HL-60 (cell line): ENCODE measurements at places on chromosomes 16 and 17.

GRCh38 chr17:6075050-6075449 lies 4.9 kb downstream of the WSCD1 start:
- no peak for DNase-seq

DNA sequence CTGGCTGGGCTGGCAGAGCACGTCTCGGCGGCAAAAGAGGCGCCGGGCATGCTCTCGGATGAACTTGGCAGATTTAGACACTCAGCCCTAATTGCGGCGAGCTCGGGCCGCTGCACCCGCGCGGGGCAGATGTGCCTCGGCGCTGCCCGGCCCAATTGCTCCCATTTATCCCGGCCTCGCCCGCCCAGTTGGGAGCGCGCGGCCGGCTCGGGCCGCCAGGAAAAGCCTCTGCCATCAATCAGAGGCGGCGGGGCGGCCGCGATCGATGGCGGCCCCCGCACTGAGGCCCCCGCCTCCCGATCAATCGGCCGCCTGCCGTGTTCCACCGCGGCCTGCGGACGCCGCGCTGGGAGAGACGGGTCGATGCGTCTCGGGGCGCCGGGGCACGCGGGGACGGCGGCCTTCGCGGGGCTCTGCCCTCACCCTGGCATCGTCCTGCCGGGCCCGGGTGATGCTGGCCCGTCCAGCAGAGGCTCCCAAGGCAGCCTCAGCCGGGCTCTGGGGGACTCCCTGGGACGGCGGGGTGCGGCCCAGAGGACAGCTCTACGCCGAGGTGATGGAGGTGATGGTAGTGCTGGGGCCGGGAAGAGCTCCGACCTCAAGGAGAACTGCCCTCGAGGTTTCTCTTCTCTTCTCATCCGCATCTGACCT lies 200.9 kb upstream of the N4BP1 start:
- no peak for DNase-seq

GRCh38 chr17:7204336-7204735 lies 15.3 kb downstream of the DLG4 start:
- DNase-seq, result no peak

DNA sequence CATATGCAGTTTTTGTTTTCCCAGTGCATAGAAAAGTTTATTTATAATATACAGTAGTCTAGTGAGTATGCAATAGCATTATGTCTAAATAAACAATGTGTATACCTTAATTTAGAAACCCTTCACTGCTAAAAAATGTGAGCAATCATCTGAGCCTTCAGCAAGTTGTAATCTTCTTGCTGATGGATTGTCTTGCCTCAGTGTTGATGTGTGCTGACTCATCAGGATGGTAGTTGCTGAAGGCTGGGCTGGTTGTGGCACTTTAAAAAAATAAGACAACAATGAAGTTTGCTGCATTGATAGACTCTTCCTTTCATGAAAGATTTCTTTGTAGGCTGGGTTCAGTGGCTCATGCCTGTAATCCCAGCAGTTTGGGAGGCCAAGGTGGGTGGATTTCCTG lies 13.9 kb upstream of the CAPNS2 start:
- DNase-seq, result no peak

- DNase-seq, result no peak
Measured at GRCh38 chr16:53495325-53495724, 7.7 kb downstream of the AKTIP start.

- peak; percentile 95 for DNase-seq
Measured at GRCh38 chr16:68782198-68783174, 45.4 kb downstream of the CDH1 start.

GRCh38 chr16:58306327-58306726 lies 11.5 kb upstream of the PRSS54 start:
- DNase-seq, result peak; percentile 24

GRCh38 chr17:64617125-64617780 lies 44.9 kb downstream of the SMURF2 start:
- DNase-seq, result no peak

GRCh38 chr16:88507231-88507743 lies 54.2 kb downstream of the ZFPM1 start:
- DNase-seq, result no peak

- no peak for DNase-seq
Measured at GRCh38 chr16:54870151-54870550, 60.5 kb upstream of the IRX5 start.

GRCh38 chr16:20385844-20386832 lies 18.4 kb downstream of the PDILT start:
- peak; percentile 45 for DNase-seq

DNA sequence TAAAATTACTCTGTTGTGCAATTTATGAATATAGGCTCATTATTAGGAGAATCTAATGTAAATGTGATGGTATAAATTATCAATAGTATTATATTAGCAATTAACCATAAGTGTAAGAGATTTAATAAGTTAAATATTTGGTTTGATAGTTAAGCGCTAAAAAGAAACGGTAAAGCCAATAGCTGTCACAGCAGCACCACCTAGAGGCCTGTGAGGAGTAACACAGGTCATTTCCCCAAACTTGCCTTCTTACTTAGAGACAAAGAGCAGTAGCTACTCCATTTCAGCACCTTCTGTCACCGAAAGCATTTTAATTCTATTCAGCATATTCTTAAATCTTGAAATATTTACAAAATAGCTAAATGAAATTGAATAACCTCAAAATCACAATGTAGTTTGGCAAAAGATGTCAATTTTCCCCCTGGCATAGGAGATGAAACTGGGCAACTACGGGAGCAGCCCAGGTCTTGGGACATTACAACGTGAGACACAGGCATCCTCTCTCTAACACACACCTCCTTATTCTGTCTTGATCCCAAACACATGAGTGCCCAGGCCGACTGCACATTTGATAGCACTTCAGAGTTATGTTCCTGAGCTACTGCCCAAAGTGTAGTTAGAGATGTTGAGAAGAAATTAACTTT lies 14.3 kb upstream of the DYNLRB2 start:
- peak; percentile 37 for DNase-seq

GRCh38 chr16:68357521-68357922 lies 46.7 kb downstream of the PRMT7 start:
- no peak for DNase-seq

GRCh38 chr16:1916640-1916990 lies 1.6 kb downstream of the HS3ST6 start:
- DNase-seq, result no peak

DNA sequence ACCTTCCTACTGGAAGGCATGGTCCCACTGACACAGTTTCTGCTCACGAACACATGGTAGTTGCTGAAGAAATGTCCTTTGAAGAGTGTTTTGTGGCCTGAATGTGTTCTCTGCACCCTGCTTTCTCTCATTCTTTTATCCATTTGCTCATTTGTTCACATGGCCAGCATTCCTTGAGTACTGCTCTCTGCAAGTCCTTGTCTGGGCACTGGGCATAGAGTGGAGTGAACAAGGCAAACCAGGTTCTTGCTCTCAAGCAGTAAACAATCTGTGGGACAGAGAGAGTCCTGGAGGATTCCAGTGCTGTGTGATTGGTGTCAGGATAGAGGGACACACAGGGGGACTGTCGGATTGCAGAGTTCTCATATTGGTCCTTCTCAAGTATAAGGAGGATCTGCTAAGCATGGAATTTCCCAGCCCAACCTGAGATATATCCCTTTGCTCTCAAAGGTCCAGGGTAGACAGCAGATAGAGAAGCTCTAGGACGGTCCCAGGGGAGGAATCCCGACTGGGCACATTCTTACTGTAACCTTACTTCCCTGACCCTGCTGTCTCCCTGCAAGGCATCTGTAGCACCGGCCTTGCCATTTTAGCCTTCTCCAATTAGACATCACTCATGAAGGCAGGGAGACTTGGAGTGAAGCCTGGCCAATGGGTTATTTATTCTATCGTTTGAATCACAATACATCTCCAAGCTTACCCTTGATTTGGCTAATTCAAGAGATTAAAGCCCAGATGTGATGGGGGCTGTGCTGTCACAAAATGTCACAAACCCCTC lies 32.3 kb downstream of the ARL4D start:
- no peak for DNase-seq

- peak; percentile 76 for DNase-seq
Measured at GRCh38 chr16:75065149-75065505, 51.5 kb downstream of the LDHD start.

DNA sequence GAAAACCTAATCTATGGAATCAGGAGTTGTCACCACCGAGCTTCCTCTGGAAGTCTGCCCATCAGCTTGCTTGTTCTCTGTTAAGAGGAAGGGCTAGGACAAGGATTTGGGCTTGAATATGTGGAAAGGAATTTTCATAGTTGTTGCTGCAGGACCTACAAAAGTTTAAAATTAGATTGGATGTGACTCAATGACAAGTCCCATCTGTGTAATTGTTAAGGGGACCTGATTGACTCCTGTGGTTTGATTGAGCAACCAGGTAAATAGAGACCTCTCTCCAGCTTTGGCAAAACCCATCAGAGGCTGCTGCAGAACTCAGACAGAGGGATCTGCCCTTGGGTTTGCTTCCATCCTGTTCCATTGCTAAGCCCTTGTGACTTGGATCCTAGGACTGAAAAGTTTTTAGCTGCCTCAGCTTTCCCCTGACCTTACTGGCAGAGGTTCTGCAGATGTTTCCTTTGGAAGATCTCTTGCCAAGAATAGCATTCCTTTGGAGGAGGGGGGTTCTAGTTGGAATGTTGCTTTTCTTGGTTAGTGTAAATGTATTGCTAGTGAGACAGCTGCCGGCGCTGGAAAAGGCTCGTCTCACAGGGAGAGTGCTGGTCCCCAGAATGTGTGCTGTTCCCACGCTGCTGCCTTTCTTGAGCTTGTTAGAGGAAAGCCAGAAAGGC lies 50.0 kb downstream of the SF3B3 start:
- no peak for DNase-seq

- no peak for DNase-seq
Measured at GRCh38 chr16:78072275-78072674, 27.2 kb upstream of the WWOX start.

DNA sequence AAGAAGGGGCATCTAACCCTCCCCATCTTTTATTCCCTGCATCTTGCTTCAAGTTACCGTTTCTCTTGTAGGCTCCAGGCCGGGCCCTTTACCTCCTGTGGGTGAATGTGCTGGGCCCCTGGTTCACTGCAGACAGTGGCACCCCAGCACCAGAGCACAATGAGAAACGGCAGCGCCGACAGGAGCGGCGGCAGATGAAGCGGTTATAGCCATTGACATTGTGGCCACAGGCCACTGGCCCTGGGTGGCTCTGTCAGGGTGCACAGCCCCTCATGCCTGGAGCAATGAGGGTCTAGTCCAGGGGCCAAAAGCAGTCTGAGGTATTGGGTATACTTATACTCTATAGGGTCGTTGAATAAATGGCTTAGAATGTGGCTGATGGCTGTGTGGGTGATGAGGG lies 2.0 kb downstream of the TMEM208 start:
- no peak for DNase-seq

GRCh38 chr16:6726621-6727020 lies 606.0 kb upstream of the RBFOX1 start:
- DNase-seq, result no peak

DNA sequence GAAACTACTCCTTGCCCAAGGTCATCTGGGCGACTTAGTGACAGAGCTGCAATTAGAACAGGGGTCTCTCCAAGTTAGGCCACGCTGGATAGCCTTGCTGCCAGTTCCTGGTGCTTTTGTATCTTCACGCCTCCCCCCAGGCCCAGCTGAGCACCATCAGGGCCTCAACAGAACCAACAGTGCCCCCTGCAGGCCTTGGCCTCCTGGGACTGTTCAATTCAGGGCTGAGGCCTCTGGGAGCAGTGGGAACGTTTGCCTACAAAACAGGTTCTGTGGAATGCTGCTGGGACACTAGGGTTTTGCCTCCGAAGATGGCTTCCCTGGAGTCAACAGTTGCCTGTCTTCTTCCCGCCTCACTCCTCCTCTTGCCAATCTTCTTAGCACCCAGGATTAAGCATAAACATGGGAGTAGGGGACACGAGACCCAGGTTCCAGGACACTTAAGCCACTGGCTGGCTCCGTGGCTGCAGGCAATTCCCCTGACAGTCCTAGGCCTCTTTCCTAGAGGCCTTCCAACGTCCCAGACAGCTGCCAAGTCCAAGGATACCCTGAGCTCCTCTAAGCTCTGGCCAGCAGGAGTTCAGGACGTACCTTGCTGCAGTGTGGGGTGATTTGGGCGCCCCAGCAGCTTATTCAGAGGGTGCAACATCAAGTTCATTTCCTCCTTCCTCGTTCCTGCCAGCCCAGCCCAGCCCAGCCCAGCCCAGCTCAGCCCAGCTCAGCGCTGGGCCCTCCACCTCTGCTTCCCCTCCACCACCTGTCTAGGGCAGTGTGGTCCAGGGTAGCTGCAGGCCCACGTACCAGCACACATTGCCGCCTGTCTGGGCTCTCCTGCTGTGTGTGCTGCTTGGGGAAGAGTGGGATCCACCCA lies 246.6 kb upstream of the RPL38 start:
- DNase-seq, result no peak

- peak; percentile 41 for DNase-seq
Measured at GRCh38 chr16:55701442-55702319, 45.9 kb downstream of the SLC6A2 start.

- no peak for DNase-seq
Measured at GRCh38 chr16:85029408-85029784, 1.8 kb downstream of the KIAA0513 start.

DNA sequence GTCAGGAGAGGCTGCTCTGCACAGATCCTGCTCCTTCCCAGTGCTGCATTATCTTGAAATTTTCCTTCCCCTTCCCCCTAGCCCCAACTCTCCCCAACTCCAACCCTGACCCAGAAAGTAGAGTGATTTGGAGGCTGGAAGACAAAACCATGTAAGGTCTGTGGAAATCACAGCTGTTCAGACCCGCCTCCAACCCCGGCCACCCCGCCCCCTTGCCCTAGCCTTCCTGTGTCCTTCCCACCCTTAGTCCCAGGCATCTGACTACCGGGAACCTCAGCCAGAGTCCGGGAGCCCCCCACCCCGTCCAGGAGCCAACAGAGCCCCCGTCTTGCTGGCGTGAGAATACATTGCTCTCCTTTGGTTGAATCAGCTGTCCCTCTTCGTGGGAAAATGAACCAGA lies at the start of gene AOC3:
Gene AOC3, plus strand, starts transcription at position 246 of the 400 bp plus-strand sequence. Its CDS starts 145 bp downstream, at position 391.
- DNase-seq, result no peak

GRCh38 chr17:40452216-40452787 lies 9.1 kb downstream of the IGFBP4 start:
- no peak for DNase-seq

DNA sequence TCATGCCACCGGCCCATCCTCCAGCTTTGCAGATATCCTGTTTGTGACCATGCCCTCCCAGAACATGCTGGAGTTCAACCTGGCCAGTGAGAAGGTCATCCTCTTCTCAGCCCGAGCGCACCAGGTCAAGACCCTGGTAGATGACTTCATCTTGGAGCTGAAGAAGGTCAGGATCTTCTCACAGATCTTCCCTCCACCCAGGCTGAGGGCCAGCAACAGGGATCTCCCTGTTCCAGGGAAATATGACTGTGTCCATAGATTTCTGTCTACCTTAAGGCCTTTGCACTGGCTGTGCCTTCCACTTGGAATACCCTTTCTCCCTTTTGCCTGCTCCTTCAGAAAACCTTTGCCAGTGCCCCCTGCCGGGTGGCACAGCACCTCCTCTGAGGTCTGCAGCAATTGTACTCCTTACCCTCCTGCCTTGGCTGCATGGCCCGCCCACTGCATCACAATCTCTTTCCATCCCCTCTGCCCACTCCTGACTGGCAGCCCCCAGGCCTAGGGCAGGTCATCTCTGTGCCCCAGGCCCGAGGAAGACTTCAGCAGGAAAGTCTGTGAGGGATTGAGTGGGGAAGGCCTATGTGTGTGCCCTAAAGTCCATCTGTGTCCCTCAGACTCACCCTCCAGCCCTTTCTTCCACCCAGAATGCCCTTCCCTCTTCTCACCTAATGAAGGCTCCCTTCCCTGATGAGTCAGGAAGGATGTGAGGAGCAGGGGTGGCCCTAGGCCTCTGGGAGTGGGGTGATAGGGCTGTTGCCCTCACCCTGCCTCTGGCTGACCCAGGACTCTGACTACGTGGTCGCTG lies 27.3 kb upstream of the ALKBH5 start:
- DNase-seq, result no peak
